ENCODE measurements at places on chromosomes 6 and 20.
A peak's percentile ranks its signal among the peaks of the same experiment; 100 is the strongest.

DNA sequence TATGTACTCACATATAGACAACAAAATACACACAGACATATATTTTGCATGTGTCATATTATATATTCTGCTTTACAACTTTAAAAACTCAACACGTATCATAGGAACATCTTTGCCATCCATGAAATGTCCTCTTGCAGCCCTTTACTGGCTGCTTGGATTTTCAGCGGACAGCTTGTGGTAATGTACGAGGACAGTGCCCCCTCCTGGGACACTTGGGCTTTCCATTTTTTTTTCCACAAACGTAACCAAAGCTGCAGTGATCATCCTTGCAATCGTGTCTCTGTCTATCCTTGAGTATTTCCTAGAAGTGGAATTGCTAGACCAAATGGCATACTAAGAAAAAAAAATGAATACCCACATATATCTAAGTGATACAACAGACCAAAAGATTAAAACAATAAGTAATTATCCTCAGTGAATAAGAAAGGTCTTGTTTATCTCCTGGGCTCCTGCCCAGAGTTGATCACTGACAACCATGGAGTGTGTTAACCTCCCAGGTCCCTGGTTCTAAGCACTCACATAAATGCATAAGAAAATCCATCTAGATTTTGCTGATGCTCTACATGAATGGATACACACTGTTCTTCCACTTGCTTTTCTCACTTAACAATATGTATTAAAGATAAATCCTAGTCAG lies 18.1 kb downstream of the BPI start:
- DNase-seq = peak; percentile 59

- DNase-seq = peak; percentile 76
Measured at GRCh38 chr6:84618836-84619235, 145.6 kb downstream of the TBX18 start.

DNA sequence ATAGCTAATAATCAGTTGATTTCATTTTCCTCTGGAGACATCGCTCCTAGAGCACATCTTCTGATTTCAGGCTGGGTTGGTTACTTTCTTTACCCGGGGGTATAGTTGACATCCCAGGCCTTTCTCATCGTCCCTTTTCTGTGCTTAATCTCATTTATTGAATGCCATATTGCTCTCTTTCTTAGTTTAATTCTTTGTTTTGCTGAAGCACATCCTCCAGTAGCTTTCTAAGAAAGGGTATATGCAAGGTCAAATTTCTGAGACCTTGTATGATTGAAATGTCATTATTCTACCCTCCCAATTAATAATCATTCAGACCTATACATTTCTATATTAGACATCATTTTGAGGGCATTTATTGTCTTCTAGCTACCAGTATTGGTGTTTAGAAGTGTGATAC lies 2.6 kb upstream of the C20orf141 start:
- DNase-seq = no peak

DNA sequence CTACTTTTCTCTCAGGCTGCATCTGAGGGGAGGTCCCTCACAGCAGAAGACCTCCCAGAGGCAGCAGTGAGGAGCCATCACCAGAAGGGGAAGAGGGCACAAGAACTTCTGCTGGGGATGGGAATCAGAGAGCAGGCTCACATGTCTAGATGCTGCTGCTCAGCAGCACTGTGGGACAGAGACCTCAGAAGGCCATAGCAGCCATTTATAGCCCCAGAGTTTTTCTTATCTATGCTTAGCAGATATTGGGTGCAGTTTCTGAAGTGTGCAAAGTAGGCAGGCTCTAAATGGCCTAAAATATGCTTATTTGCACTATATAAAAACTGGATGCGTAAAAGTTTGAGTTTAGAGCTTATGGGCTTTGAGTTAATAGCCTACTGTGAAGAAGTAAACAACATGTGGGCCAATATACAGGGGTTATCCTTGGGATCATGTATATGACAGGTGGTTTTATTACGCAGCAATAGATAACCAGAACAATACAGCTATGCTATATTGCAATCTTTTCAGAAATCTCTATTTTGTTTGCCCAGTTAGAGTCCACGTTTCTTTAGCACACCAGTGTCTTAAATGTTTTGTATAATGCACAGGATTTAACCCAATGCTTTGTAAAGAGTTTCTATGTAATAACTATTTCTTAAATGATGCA lies 60.2 kb upstream of the TMEM244 start:
- no peak for DNase-seq

DNA sequence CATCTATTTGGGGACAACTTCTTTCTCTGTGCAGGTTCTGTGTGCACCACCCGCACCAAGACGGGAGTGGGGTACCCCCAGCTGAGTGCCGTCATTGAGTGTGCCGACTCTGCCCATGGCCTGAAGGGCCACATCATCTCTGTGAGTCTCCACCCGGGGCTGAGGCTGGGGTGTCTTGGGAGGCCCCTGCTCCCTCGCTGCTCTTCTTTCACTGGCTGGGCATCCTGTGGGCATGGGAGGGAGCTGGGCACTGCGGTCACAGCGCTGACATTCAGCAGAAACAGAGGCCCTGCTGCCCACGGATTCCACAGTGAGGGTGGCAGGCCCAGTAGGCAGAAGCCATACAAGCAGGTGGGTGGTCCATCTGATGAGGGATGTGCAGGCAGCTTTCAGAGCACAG lies 40.4 kb downstream of the GMPR start:
- DNase-seq = no peak

DNA sequence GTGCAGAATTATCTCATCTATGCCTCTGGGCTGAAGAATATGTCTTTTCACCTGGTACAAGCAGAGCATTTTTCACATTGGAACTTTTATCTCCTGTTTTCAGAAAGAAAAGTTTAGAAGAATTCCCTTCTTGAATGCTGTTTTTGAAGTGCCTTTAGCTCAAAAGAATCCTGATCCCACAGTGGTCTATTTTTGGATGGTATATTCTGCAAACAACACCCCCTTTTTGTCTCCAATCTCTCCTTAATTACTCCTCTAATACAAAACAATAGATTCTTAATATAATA lies 57.7 kb upstream of the HFE start:
- DNase-seq = no peak

All from fibroblast of skin of right quadriceps (primary cell).